GM12878 (cell line): ENCODE measurements at places on chromosomes 12 and 14.

DNA sequence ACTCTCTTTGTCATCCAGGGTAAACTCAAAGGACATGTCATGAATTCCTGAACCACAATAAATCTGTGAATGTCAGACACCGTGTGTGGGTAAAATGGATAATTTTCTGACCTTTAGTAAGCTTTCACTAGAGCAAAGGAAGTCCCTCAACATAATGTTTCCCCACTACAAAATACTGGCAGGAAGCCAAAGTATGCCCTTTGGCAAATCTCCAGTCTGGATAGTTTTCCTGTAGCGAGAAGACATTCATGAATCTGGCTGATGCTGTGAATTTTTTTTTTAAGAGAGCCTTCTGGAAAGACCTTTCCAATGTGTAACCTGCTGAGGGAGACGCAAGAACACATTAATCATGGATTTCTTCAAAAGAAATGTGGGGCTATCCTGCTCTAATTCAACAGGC lies 389.6 kb upstream of the DDHD1 start:
- no peak for DNase-seq

- no peak for DNase-seq
Measured at GRCh38 chr14:36553656-36554260, 28.7 kb downstream of the NKX2-8 start.

DNA sequence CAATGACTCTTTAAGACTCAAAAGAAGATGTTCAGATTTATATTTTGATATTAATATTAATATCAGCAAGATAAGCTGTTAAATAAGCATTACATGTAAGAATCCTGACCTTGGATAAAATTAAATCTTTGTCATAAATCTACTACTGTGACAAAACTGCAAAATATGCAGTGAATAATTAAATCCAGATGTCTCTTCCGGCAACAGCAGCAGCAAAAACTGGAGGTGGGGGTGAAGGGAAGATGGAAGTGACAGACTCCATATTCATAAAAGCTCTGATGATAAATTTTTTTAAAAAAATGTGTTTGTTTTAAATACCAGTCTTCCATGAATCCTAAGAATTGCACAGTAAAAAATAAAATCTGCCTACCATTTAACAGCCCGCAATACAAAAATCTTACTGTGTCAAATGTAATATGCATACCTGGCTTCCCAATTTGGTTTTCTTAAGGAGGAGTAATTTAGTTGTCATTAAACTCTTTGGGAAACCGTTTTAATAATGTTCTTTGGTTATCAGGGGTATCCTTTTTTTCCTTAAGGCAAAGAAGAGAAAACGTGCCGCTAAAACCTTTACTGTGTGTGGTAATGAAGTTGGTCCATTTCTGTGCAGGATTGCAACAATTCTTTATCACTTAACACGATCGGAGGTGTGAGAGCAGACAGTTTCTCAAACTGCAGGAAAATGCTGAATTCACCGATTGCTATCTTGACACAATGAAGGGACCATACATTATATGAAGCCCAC lies 478.2 kb downstream of the DIO2 start:
- DNase-seq, result no peak

- no peak for DNase-seq
Measured at GRCh38 chr12:112439769-112440168, 21.0 kb downstream of the PTPN11 start.

GRCh38 chr14:68260121-68260520 lies 440.5 kb downstream of the RAD51B start:
- no peak for DNase-seq

DNA sequence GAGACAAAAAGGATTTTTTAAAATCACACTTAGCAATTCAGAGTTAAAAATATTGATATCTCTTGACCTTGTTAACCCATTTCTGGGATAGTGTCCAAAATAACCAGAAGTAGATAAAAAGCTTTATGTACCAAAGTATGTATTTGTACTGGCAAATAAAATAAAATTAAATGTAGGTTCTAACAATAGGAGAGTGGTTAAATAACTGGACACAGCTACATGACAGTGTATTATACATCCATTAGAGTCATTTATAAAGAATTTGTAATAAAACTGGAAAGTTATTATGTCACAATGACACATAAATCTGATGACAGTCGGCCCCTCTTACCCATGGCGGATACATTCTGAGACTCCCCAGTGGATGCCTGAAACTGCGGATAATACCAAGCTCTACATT lies 34.0 kb downstream of the BMAL2 start:
- DNase-seq, result no peak

DNA sequence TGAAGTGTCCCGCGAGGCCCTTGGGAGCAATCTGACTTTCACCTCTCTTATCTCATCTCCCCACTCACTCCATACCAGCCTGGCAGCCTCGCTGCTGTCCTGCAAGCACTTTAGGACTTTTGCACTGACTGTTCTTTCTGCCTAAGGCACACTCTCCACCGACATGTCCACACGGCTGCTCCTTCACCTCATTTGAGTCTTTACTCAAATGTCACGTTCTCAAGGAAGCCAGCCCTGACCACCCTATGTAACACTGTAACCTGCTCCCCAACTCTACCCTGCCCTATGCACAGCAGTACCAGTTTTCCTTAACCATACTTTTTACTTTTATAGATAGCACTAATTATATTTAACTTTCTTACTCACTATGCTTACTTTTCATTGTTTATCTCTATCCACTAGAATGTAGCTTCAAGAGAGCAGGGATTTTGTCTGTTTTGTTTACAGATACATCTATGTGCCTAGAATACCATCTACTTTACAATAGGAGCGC lies 32.0 kb downstream of the PRKD1 start:
- no peak for DNase-seq

- no peak for DNase-seq
Measured at GRCh38 chr12:123671876-123672275, 963 bp downstream of the TCTN2 start.

- no peak for DNase-seq
Measured at GRCh38 chr12:69703146-69703642, 4.1 kb upstream of the BEST3 start.

GRCh38 chr12:29519585-29520182 lies 22.2 kb upstream of the OVCH1 start:
- no peak for DNase-seq

GRCh38 chr12:86456776-86457175 lies 200.6 kb upstream of the MGAT4C start:
- DNase-seq, result no peak

GRCh38 chr12:96177013-96177412 lies 17.2 kb upstream of the ELK3 start:
- no peak for DNase-seq

GRCh38 chr12:111758120-111758561 lies 8.6 kb upstream of the ALDH2 start:
- no peak for DNase-seq

GRCh38 chr12:6110006-6110405 lies 14.5 kb downstream of the VWF start:
- no peak for DNase-seq

DNA sequence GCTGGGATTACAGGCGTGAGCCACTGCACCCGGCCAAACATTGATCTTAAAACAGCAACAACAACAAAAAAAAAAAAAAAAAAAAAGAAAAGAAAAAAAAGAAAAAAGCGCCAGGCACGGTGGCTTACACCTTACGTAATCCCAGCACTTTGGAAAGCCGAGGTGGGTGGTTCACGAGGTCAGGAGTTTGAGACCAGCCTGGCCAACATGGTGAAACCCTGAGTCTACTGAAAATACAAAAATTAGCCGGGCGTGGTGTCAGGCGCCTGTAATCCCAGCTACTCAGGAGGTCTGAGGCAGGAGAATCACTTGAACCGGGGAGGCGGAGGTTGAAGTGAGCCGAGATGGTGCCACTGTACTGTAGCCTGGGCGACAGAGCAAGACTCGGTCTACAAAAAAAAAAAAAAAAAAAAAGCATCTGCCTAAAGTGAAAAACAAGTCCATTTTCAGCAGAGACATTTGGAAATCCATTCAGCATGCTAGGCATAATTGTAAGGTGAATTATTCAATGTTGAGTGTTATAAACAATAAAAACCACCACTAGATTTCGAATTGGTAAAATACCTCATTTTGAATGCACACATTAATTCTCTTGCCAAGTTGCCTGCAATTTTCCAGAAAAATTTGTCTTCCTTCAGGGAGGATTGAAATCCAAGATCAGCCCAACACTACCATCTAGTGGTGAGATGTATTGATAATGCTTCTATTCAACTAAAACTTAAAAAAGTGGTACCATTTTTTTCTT lies 8.0 kb upstream of the CERS5 start:
- DNase-seq, result no peak

GRCh38 chr14:53824061-53824460 lies 132.6 kb downstream of the BMP4 start:
- peak; percentile 3 for DNase-seq

DNA sequence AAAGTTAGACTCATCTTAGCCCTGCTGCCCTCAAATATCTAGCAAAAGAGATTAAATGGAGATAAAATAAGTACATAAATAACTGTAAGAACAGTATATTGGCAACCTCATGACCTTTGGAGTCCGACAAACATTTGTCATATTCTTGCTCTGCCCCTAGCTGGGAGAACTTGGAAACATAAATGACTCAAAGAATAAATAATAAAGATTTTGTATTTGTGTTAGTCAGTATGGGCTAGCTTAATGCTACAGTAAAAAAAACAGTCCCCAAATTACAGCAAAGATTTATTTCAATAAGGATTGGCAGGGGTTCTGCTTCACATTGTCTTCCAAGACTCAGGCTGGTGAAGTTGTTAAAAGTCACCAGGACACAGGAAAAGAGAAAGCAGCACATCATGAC lies 220.7 kb downstream of the EGLN3 start:
- no peak for DNase-seq

DNA sequence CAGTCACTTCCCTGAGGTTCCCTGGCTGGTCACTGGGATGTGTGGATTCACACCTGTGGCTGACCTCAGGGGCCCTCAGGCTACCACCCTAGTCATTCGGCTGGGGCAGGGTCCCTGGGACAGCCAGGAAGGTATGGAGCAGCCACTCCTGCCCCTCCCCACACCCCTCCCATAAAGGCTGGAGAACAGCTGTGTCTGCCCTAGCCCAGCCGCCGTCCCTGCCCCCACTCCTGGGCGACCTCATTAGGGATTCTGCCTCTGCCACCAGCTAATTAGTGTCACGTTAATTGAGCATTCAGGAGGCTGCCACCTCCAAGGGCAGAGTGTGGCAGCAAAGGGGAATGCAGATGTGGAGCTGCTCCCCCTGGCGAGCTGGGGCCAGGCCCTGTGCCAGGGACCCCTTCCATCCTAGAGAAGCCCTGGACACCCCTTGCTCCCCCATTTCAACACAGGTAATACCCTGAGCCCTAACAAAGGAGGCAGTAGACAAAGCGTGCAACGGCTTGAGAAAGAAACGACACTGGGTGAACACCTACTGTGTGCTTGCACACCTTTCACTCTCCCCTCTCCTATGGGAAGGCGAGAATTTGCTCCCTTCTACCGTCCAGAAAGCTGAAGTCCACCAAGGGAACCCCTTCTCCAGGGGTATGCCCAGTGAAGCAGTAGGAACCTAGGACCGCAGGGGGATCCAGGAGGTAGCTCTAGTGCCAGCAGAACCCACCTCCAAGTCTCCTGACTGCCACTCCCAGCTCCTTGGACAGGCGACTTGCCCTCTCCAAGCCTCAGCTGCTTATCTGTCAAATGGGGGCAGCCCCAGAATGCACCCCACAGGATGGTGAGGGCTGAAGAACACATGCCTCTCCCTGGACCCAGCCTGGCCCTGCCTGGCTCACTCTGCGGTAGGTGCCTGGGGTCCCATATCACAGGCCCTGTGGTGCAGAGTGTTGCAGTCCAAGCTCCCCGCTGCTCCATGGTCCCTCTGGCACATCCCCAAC lies 45.1 kb downstream of the FAM222A start:
- no peak for DNase-seq

DNA sequence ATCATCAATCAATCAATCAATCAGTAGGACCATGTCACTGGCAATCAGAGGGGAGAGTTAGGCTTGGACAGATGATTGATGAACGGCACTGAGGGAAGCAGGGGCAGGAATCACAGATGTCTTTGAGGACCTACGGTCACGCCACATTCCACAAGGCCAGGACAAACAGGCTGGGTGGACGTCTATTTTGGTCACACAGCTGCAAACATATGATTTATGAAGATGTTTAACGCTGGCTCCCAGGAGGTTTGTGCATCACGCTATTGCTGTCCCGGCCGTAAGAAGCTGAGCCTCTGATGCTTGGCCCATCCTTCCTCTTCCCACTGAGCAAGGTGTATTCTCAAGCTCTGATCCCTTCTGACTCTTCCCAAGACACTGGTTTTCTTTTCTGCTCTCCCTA lies 160.8 kb downstream of the FOXN3 start:
- no peak for DNase-seq

DNA sequence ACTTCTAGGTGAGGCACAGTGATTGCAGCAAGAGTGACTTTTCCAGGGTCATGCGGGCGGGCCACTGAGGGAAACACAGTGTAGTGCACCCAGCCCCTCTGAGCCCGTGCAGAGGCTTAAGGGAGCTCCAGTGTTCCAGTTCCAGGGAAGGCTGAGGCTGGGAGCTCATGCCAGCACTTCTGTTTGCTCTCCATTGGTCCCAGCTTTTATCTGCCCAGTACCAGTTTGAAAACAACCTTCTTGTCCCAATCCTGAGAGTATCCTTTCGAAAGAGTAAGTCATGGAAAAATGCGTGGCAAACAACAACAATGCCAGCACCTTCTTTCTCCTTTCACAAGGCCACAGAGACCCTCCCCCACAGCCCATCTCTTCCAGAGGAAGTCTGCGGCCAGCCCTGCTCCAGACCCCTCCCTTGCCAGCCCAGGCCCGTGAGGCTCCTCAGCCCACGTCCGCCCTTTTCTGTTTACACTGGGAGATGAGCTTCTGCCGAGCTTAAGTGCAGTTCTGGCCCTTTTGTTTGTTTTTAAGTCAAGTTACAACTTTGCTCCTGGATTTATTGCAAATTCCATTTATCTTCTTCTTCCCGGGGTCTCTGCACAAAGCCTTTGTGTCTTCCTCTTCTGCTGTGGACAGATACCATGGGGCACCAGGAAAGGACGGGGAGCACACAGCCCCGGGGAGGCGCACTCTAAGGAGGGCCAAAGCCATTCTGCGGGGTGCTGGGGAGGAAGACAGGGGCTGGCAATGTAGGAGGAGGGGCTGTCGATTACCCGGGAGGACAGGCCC lies 185.6 kb downstream of the ZFP36L1 start:
- no peak for DNase-seq

DNA sequence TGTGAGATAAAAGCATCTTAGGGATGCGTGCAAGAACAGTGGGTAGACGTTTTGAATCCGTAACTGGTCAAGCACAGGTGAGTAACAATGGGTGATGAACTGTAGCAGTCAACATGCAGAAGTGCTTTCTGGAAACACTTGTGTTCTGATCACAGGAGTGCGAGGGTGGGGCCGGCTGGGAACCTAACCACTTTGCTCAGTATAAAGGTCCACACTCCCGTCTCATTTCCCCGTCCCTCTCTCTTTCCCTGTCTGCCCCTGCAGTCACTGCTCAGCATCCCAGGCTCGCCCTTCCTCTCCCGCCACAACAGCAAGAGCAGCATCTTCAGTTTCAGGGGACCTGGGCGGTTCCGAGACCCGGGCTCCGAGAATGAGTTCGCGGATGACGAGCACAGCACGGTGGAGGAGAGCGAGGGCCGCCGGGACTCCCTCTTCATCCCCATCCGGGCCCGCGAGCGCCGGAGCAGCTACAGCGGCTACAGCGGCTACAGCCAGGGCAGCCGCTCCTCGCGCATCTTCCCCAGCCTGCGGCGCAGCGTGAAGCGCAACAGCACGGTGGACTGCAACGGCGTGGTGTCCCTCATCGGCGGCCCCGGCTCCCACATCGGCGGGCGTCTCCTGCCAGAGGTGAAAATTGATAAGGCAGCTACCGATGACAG lies 127.1 kb downstream of the FIGNL2 start:
- DNase-seq, result no peak
